ENCODE measurements at places on chromosomes 6 and 20.

GRCh38 chr20:52230409-52230808 lies 38.8 kb upstream of the ZFP64 start:
- no peak for DNase-seq
- no peaks in the 10 kb centered on the region for H3K4me1 ChIP-seq
- no peak overlapping the region for H3K27ac ChIP-seq
- no peaks in the 10 kb centered on the region for H3K36me3 ChIP-seq

- no peak overlapping the region for H3K27ac ChIP-seq
- H3K4me3 ChIP-seq: no peak overlapping the region
- H3K27me3 ChIP-seq: peaks cover 19% of the 10 kb centered on the region
- no peak for DNase-seq
Observed at GRCh38 chr6:166658115-166658791, 31.2 kb upstream of the RPS6KA2 start.

- peaks cover 16% of the 10 kb centered on the region for H3K27me3 ChIP-seq
- H3K4me3 ChIP-seq: no peak overlapping the region
- H3K4me1 ChIP-seq: no peaks in the 10 kb centered on the region
- DNase-seq: no peak
- no peak overlapping the region for H3K27ac ChIP-seq
Observed at GRCh38 chr6:52249078-52249477, 4.8 kb upstream of the IL17F start.

DNA sequence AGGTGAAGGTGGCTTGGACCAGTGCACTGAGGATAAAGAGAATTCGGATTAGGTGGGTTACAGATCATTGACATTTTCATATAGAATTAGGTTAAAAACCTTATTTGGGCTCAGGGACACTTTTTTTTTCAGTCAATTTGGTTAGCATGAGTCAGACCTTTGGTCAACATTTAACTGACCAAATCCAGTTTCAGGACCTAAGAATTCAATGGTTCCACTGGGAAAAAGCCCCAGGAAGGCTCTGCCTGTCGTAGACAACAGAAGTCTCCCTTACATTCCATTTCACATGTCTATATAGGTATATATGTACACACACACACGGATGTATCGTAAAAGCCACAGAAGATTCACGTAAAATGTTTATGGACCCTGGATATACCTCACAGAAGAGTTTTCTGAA lies 184.2 kb upstream of the RREB1 start:
- H3K27me3 ChIP-seq: no peaks in the 10 kb centered on the region
- DNase-seq: no peak
- H3K4me3 ChIP-seq: no peak overlapping the region
- no peaks in the 10 kb centered on the region for H3K4me1 ChIP-seq

- H3K27ac ChIP-seq: no peak overlapping the region
- no peak overlapping the region for H3K4me3 ChIP-seq
- H3K4me1 ChIP-seq: peaks cover 9% of the 10 kb centered on the region
- peaks cover 12% of the 10 kb centered on the region for H3K36me3 ChIP-seq
Observed at GRCh38 chr6:116648156-116648555, 20.4 kb downstream of the ZUP1 start.

GRCh38 chr6:90124874-90125510 lies 171.7 kb downstream of the BACH2 start:
- peaks cover 14% of the 10 kb centered on the region for H3K4me1 ChIP-seq
- no peaks in the 10 kb centered on the region for H3K27me3 ChIP-seq
- DNase-seq: peak; percentile 15
- H3K4me3 ChIP-seq: no peak overlapping the region
- no peak overlapping the region for H3K27ac ChIP-seq
- no peaks in the 10 kb centered on the region for H3K36me3 ChIP-seq

DNA sequence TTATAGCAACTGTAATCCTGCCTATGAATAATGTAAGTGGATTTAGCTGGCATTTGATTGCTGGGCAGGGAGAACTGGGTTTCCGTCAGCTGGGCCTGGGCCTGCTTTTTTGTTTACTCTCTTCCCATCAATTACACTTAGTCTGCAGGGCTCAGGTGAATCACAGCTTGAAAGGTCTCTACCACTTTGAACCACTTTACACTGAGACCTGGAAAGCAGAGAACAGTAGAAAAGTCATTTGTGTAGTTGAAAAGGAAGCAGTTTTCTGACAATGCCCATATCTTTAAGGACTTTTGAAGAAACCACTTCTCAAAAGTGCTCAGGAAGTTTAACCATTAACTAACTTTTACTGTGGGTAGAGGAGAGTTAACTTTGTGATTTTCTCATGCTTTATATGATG lies 315.4 kb upstream of the SASH1 start:
- no peaks in the 10 kb centered on the region for H3K4me1 ChIP-seq
- H3K36me3 ChIP-seq: no peaks in the 10 kb centered on the region
- no peak for DNase-seq
- no peak overlapping the region for H3K27ac ChIP-seq
- no peaks in the 10 kb centered on the region for H3K27me3 ChIP-seq

DNA sequence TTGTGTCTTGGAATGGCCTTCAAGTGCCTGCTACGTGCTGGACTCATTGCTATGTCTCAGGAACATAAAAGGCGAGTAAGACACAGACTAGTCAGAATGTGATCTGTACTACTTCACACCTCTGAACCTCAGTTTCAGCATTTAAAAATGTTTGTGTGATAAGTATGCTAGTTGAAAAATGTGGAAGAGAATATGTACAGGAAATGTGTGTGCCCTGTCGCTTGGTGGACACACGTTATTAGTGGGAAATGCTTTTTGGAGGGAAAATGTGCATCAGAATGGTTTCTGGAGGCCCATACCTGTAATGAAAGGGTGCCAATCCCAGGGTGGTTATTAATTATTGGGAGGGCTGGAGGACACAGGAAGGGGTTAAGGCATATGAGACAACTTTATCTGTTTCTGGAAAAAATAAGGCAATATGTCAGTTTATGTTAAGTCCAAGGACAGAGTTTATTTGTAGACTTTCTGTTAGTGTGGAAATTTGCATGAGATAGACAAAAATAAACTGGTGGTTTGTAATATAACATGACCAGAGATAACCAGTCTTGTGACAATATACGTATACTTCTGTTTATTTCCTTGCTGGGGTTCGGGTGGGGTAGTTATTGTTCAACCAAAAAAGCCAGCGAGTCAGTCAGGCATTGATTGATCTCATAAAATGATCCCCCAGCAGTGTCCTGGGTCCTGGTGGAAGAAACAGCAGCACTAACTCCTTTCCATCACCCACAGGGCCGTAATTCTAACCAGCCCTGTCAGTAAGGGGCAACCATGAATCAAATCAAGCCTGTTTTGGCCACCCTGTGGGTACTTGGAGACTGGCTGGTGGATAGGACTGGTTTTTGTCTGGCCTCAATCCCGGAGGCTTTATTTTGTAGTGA lies 117.9 kb downstream of the JARID2 start:
- DNase-seq: no peak
- H3K27me3 ChIP-seq: no peaks in the 10 kb centered on the region

GRCh38 chr6:111210194-111210728 lies 123.0 kb downstream of the SLC16A10 start:
- DNase-seq: peak; percentile 30
- no peaks in the 10 kb centered on the region for H3K27me3 ChIP-seq
- no peak overlapping the region for H3K4me3 ChIP-seq
- H3K4me1 ChIP-seq: no peaks in the 10 kb centered on the region
- no peak overlapping the region for H3K27ac ChIP-seq

- DNase-seq: no peak
- no peaks in the 10 kb centered on the region for H3K4me1 ChIP-seq
- no peaks in the 10 kb centered on the region for H3K36me3 ChIP-seq
- H3K27ac ChIP-seq: no peak overlapping the region
Observed at GRCh38 chr6:401994-402640, 10.6 kb downstream of the IRF4 start.

- H3K27me3 ChIP-seq: peaks cover 2% of the 10 kb centered on the region
- H3K36me3 ChIP-seq: no peaks in the 10 kb centered on the region
- no peak overlapping the region for H3K4me3 ChIP-seq
- DNase-seq: no peak
- H3K27ac ChIP-seq: no peak overlapping the region
Observed at GRCh38 chr6:127812985-127813698, 87.7 kb downstream of the THEMIS start.

GRCh38 chr6:122339661-122340060 lies 59.8 kb upstream of the HSF2 start:
- H3K27ac ChIP-seq: no peak overlapping the region
- H3K4me3 ChIP-seq: no peak overlapping the region
- H3K4me1 ChIP-seq: no peaks in the 10 kb centered on the region
- no peak for DNase-seq

DNA sequence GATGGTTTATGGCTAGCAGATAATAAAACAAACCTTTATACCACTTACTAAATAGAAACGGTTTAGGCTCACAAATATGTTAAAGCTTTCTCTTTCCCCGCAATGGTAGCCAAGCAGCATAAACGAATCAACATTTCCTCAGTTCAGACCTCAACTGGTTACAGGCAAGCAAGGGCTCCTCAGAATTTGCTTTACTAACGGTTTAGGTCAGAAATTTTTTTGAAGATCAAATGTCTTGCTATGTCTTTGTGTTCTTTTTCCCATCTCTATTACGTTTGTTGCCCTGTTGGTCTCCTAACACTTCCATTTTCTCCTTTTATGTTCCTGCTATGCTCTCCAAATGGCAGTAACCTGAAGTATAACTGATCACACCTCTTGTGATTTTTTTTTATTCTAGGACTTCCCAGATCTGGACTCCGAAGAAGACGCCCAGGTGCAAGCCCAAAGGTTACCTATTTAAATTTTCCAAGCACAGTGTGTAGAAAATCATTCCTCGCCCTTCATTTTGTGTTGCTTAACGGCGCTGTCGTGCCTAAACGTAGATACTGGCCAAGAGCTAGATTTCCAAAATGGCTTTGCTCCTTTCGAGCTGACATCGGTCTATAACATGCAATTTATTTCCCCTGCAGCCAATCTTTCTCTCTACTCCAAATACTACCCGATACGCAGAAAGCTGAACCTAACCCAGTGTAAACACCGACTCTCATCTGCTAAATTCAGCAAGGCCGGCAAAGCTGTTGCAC lies 717 bp upstream of the ASF1A start:
- peaks cover 10% of the 10 kb centered on the region for H3K4me1 ChIP-seq
- peak overlapping the region; percentile 89 for H3K27ac ChIP-seq
- DNase-seq: peak; percentile 60
- no peaks in the 10 kb centered on the region for H3K36me3 ChIP-seq
- no peaks in the 10 kb centered on the region for H3K27me3 ChIP-seq

GRCh38 chr6:35669451-35670045 lies 19.2 kb downstream of the FKBP5 start:
- peak overlapping the region; percentile 27 for H3K4me3 ChIP-seq
- H3K27me3 ChIP-seq: no peaks in the 10 kb centered on the region

DNA sequence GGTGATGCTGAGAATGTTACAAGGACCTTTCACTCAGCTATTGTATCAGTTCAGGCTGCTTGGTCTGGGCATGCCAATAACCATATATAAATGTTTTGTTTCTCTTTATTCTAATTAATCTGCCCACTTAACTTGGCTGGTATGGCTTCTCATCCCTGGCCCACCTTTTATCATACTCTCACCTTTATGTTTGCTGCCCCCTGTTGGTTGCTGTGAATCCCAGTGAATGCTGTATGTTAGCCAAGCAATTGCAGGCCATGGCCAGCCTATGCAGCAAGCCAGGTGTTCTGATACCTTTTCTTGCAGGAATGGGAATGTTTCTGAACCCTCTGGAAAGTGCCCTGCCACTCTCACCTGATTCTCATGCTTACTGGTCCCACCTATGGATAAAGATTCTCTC lies 54.6 kb downstream of the PCSK2 start:
- no peaks in the 10 kb centered on the region for H3K36me3 ChIP-seq
- DNase-seq: no peak
- H3K4me3 ChIP-seq: no peak overlapping the region
- H3K27ac ChIP-seq: no peak overlapping the region
- no peaks in the 10 kb centered on the region for H3K4me1 ChIP-seq

DNA sequence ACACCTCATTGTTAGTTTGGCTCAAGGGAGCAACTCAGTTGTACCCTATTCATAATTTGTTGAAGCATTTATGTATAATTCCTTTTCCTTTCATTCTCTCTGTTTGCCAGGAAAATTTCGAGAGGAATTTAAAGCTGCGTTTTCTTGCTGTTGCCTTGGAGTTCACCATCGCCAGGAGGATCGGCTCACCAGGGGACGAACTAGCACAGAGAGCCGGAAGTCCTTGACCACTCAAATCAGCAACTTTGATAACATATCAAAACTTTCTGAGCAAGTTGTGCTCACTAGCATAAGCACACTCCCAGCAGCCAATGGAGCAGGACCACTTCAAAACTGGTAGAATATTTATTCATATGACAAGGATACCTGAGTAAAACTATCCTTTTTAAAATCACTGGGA lies 45.2 kb upstream of the GFRAL start:
- no peaks in the 10 kb centered on the region for H3K27me3 ChIP-seq
- DNase-seq: no peak
- no peak overlapping the region for H3K27ac ChIP-seq
- no peak overlapping the region for H3K4me3 ChIP-seq
- H3K4me1 ChIP-seq: no peaks in the 10 kb centered on the region

- H3K27ac ChIP-seq: no peak overlapping the region
- H3K4me1 ChIP-seq: no peaks in the 10 kb centered on the region
- DNase-seq: no peak
- H3K36me3 ChIP-seq: no peaks in the 10 kb centered on the region
- H3K4me3 ChIP-seq: no peak overlapping the region
- peaks cover 6% of the 10 kb centered on the region for H3K27me3 ChIP-seq
Observed at GRCh38 chr6:167714152-167714551, 112.6 kb upstream of the AFDN start.

GRCh38 chr6:35733633-35734032 lies 3.2 kb upstream of the ARMC12 start:
- H3K27me3 ChIP-seq: no peaks in the 10 kb centered on the region
- no peak for DNase-seq
- H3K27ac ChIP-seq: no peak overlapping the region
- peaks cover 11% of the 10 kb centered on the region for H3K4me1 ChIP-seq

DNA sequence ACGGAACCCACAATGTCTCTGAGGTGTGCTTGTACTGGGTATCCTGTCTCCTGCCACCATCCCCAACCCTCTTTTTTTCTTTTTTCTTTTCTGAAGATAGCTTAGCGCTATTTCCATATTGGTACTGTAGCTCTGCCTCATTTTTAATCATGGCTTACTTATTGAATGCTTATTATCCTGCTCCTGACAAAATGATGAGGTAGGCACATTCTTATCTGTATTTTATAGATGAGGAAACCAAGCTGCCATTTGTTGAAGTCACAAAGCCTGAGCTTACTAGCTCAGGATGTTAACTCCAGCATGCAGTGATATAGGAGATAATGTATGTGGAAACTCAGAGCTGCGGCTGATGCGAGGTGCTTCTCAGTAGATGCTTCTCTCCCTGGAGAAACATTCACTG lies 61.4 kb upstream of the GPR6 start:
- no peaks in the 10 kb centered on the region for H3K36me3 ChIP-seq
- H3K4me1 ChIP-seq: no peaks in the 10 kb centered on the region
- H3K27me3 ChIP-seq: no peaks in the 10 kb centered on the region
- no peak overlapping the region for H3K4me3 ChIP-seq
- DNase-seq: no peak
- H3K27ac ChIP-seq: no peak overlapping the region

- no peak overlapping the region for H3K27ac ChIP-seq
- H3K36me3 ChIP-seq: no peaks in the 10 kb centered on the region
- H3K4me3 ChIP-seq: no peak overlapping the region
- no peaks in the 10 kb centered on the region for H3K4me1 ChIP-seq
- no peak for DNase-seq
- H3K27me3 ChIP-seq: no peaks in the 10 kb centered on the region
Observed at GRCh38 chr6:38755874-38756273, 40.8 kb downstream of the DNAH8 start.
